ENCODE measurements at places on chromosomes 1 and 21. TPM values are rescaled to one million over a fixed set of nuclear protein-coding genes. Genes with fewer than 3 reads are reported as not detected.

- DNase-seq = no peak
Observed at GRCh38 chr1:47996060-47996405, 1.2 kb downstream of the TRABD2B start.

GRCh38 chr1:109890115-109890953 is 20.3 kb upstream of the CSF1 start:
- DNase-seq = no peak

- DNase-seq = no peak
Observed at GRCh38 chr1:109490029-109490933, 3.6 kb upstream of the CYB561D1 start.

Gene AMY1B
- polyA plus RNA-seq = not detected

DNA sequence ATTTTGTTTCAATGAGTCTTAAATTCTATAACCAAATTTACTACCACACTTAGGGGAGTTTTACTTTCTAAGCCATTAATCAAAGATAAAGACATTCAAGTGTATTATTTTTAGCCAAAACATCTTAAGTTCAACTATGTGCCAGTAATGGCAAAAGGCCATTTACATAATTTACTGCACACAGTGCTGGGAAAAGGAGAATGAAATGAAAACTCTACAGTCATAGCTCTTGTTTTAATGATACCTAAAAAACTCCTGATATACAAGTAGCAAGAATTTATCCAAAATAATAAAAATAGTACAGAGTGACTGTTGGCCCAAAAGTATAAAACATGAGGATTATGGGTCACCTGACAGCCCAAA is 42.4 kb upstream of the C1orf198 start:
- no peak for DNase-seq

- no peak for DNase-seq
Observed at GRCh38 chr1:180424848-180425457, 77.4 kb downstream of the ACBD6 start.

DNA sequence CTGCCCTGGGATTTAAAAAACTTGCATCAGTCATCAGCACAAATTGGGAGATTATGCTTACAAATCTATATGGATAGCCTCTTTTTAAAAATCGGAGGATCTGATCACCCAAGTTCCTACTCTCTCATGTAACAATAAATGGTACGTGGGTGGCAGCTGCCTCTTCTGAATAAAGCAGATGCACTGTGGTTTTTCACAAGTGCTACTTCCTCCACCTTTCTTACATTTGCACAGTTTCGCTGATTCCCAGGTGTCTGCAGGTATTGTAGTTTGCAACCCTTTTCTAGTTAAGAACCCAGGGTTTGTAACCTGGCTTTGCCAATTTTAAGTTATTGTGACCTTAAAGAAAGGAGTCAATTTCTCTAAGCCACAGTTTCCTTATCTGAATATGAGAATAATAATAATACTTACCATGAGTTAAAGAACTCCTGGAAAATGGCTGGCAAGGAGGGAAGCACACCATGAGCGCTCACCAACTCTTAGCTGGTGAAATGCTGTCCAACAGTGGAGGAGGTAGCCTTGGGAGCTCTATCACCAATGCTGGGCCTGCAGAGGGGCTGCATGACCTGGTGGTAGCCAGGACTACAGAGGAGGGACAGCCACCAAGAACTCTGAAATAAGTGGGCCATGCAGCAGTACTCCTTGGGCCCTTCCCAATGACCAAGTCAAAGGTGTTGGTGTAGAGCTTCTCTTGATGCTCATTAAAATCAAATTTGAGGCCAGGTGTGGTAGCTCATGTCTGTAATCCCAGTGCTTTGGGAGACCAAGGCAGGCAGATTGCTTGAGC is 30.2 kb upstream of the KCNA2 start:
- no peak for DNase-seq

DNA sequence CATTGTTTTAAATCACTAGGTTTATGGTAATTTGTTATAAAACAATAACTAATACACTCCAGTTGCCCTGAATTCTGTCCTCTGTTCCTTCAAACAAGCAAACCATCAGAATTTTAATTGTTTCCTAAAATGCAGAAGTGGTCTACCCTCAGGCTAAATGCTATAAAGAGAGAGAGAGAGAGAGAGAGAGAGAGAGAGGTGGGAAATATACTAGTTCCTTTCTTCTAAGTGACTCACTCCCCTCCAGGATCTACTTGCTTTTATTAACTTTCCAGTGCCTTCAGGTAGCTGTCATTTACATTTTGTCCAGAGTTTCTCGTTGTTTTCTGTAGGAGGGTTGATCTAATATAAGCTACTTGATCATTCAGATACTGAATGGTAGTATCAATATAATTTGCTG is 26.4 kb downstream of the LRRC53 start:
- no peak for DNase-seq

All from left renal pelvis (tissue), 4 donors.